ENCODE measurements at places on chromosomes 5 and 9.

DNA sequence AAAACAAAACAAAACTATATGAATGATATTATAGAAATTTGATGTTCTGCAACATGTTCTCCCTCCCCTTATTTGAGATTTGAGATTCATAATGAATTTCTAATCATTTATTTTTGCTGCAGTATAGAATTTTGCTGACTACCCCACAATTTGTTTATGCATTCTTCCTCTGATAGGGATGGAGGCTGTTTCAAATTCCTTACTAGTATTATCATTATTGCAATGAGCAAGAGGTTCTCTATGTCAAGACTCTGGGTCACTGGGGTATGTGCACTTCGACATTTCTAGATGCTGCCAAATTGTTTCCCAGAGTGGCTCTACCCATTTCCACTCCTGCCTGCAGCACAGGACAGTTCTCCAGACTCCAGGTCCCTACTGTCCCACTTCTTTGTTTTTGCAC lies 54.9 kb upstream of the DAB2IP start:
- no peak for DNase-seq

- DNase-seq = no peak
These were observed 134.7 kb downstream of the GADD45G start for GRCh38 chr9:89739511-89739910.

DNA sequence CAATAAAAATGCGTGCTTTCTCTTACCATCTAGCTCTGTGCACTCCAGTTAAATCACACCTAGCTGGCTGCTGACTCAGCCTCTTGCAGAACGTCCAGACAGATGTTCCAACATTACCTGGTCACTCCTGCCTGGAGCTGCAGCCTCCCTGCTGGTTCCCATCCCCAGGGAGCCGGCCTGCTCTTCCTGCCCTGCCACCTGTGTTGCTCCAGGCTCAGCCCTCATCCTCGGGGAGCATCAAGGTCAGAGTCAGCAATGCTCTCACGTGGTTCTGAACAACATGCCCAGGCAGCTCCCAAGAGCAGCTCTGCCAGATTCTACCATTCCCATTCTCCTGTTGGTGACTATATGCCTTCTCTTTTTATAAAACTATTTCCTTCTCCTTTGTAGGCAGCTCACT lies 81.3 kb downstream of the GADD45G start:
- DNase-seq = no peak

DNA sequence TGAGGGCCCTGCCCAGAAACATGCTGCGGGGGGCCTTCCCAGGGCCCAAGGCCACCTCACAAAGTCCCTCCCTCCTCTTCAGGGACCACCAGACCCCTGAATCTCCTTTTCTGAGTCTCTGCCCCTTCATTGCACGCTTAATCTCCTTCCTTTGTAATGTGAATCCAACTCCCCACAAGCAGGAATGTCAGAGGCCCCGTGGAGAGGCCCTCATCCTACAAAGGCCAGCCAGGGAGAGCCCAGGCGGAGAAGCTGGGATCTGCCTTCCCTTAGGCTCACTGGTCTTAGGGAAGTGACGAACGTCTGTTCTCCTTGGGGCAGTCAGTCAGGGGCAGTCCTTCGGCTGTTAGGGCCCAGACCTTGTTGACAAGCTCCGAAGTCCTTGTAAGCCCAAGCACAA lies 2.3 kb downstream of the SMIM33 start:
- no peak for DNase-seq

- no peak for DNase-seq
These were observed 9.9 kb upstream of the SPARC start for GRCh38 chr5:151696470-151697061.

DNA sequence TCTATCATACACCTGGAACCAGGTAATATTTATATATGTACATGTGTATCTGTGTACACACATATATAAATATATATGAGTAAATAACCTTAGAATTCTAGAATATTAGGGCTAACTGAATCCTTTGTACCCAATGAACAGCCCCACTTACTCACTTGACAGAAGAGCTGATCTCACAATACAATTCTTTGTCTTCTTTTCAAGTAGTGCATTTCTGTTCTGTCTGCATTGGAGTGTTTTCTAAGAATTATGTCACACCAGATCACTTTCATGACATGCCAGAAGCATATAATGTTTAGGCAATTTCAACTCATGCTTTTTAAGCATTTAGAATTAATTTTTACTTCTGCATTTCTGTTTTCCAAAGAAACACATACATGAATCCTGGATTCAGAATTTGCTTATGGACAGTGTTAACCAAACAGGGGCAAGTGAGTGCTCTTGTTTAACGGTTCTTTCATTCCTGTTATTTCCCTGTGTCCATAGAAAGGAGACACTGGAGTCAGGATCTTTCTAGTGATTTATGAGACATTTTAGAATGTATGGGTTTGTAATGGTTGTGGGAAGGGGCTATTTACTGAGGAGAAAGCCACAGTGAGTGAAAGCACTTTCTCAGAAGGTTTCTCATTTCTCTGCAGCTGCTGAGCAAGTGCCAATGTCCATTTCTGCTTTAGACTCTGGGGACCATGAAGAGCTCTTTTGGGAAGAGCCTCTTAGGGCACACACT lies 123.2 kb downstream of the RMI1 start:
- no peak for DNase-seq

DNA sequence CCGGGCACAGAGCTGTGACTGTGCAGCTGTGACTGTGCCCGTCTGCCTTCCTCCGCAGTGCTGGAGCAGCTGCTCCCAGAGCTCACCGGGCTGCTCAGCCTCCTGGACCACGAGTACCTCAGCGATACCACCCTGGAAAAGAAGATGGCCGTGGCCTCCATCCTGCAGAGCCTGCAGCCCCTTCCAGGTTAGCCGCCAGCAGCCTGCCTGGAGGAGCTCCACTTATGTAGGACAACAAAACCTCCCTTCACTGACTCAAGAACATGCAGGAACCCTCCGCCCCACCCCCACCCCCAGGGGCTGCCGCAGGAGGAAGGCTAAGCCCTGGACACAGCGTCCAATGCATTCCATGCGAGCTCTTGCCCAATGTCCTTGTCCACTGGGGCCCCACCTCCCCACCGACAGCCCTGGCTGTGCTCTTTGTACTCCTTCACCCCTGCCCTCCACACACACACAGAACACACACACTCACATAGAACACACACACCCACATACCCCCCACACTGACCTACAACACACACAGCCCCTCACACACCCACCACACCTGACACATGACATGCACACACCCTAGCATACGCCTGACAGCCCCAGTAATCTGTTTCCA lies 27.9 kb downstream of the AFAP1L1 start:
- no peak for DNase-seq

- DNase-seq = no peak
These were observed 1771.7 kb upstream of the CDH9 start for GRCh38 chr5:28809811-28810750.

DNA sequence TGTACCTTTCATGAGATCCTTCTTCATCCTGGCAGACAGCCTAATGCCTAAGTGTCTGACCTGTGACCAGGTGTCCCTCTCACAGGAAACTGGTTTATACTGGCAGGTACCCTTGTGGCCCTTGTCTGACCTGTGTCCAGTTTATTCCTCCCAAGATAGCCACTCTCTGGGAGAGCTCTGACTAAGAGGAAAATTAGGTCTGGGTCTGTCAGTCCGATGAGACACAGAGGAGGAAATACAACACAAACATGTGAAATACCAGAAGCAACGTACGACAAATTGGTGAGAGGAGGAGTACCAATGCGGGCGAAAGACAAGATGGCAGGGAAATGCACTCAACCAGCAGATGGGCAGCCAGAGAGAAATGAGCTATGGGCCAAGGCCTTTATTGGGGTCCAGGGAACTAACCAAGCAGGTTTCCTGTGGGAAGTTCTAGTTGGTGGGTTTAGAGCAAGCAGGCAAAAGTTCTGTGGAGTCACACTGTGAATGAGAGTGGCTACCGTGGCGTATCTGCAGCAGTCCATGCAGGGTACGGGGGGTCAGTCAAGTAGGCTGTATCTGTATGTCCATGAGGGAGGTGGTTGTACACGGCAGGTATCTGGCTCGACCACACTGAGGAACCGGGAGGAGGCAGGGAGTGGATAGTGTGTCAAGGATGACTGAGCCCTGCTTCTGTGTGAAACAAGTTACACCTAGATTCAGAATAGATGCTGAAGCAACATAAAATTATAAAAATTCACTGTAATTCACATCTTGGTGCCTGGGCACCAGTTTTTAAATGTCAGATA lies 109.0 kb downstream of the MLLT3 start:
- DNase-seq = no peak

DNA sequence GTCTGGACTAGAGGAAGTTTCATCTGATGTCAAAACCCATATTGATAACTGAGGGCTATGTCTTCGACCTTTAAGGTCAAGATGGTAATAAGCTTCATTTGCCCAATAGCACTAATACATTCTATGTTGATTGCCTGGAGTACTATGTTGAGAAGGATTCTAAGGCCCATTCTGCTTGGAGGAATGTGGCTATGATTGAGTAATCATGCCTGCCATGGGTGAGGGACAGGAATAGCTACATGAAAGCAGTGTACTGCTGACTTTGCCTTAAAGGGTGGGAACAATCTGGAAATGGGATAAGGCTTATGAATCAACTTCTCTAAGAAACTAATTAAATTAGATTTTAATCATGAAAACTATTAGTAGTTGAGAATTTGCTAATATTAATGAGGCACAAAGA lies 13.6 kb downstream of the NNT start:
- no peak for DNase-seq

- DNase-seq = no peak
These were observed 283.6 kb downstream of the EBF1 start for GRCh38 chr5:158816011-158816696.

DNA sequence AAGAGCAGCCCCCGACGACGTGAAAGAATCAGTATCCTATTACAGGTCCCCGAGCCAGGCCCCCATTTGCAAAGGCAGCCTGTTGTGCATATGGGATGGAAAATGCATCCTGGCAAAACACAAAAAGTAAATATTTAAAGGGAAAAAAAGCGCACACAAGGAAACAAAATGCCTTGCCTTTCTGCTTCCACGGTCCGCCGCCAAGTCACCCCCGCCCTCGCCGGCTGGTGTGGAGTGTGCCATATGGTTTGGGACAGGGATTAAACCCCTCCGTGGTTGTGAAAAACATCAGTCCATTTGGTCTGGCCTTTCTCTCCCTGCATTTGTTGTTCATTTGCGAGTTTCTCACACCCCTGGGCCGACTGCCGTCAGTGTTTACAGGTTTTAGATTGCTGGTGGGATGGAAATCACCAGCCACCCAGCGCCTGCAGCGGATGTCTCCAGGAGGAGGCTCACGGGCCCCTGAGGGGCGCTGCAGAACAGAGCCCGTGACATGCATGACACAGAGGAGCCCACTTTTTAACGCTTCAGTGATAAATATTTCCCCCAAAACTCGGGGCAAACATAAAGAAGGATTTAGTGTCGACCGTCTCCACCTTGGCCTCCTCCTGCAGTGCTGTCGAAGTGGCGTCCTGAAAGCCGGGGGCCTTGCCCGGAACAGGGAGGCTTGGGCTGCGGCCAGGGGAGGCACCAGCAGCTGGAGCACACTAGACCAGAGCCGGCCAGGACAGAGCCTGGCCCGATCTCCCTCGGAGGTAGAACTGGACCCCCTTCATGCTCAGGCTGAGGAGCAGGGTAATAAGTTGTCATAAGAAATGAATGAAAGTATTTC lies 161.5 kb downstream of the HSD17B3 start:
- no peak for DNase-seq

DNA sequence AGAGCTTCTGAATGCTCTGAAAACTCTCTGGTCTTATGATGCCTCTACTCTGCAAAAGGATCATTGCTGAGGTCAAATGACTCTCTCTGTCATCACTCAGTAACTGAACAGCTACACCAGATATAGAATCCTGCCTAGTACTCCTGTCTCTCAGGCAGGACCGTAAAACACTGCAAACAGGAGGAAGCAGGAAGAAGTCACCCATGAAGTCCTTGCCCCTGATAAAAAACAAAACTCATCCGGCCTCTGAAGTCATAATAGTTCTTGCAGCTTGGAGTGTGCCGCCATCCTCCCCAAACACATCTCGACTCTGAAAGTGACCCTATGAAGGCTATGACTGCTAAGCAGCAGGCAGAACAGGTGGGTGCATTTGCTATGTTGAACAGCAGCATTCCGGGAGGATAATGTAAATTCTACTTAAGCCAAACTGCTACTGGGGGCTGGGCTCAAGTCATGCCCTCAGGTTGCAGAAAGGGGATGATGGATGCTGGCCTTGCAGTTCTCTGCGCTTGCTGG lies 81.9 kb upstream of the FAM169A start:
- DNase-seq = no peak

GRCh38 chr9:128393970-128394369 lies 22.8 kb downstream of the URM1 start:
- DNase-seq = no peak

GRCh38 chr9:106417685-106418084 lies 445.3 kb upstream of the ZNF462 start:
- no peak for DNase-seq

- DNase-seq = no peak
These were observed 990.8 kb upstream of the EDIL3 start for GRCh38 chr5:85375525-85375924.

DNA sequence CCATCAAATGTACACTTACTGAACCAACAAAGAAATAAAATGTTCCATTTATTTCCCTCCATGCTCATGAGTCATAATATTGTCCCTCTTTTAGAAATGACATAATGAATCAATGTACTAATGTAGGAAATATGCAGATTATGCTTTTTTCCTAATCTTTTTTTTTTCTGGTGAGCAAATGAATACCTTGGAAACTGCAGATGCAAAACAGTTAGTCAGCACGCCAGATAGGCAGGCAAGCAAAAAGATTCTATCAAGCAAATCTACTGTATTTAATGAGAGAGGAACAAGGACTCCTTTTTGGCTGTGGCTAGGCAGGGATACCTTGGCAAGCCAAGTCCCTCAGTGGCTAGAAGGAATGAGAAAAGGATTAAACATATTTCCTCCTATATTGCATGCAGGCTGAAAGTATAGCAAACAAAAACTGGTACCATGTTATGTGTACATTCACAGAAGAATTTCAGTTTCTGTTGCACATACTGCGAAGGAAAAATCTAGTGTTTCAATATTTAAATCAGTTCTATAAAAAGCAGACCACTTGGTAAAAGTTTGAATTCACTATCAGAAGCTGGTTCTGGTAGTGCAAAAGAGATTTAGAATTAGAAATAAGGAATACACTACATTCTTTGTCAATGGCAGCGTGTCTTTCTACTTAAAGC lies 605.4 kb downstream of the TLE1 start:
- no peak for DNase-seq

GRCh38 chr9:113712053-113712452 lies 164.1 kb upstream of the ZNF618 start:
- DNase-seq = no peak

- no peak for DNase-seq
These were observed 31.8 kb downstream of the MAP1B start for GRCh38 chr5:72138943-72139521.

DNA sequence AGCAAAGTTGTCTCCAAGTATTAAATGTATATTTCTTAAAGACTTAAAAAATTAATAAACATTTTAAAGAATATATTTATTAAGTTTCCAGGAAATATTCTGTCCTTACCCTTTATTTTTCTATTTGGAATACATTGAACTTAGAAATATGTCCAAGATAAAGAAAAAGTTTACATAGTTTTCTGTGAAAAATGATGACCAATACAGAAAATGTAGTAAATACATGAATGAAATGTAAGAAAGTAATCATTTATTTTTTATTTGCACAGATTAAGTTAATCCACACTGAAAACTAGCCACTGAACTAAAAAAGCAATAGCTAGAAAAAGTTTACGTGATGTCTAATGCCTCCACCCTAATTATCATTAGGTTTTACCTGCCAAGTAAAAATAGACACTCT lies 273.2 kb downstream of the ARL15 start:
- DNase-seq = no peak

Measured in activated T-cell treated with anti-CD3 and anti-CD28 coated beads for 4 hours (primary cell).